ENCODE measurements at places on chromosomes 16 and 17.

- DNase-seq = no peak
Measured at GRCh38 chr17:17757391-17757791, 76.1 kb downstream of the RAI1 start.

GRCh38 chr17:69045646-69046045, 15.1 kb downstream of the ABCA9 start:
- DNase-seq = no peak

- DNase-seq = peak; percentile 81
Measured at GRCh38 chr17:21457051-21458026, 81.2 kb downstream of the KCNJ12 start.

DNA sequence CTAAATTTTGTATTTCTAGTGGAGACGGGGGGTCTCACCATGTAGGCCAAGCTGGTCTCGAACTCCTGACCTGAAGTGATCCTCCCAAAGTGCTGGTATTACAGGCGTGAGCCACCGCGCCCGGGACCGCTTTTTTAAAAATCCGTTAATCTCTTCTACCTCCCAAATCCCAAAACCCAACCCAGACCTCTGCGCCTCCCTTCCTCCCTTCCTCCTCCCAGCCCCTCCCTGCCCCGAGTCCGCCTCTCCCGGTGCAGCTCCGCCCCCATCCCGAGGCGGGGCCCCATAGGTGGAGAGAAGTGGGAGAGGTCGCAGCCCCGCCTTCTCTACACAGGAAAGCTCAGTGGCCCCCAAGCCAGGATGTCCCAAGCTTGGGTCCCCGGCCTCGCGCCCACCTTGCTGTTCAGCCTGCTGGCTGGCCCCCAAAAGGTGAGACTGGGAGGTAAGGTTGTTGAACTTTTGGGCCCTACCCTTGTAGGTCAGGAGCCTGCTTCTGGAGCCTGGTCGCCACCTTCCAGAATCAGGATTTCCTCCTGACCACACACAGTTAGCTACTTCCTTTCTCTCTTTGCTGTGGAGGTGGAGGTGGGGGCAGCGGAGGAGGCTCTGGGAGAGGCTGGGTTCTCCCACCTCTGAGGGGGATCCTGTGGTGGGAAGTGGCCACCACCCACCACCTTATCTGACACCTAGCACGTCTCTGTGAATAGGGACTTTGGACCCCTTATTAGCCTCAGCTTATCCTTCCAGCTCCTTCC, at the start of gene TMEM92:
TSS of gene TMEM92 (plus strand) at position 325 of the 755 bp plus-strand sequence. CDS start at position 361, 36 bp downstream.
- peak; percentile 6 for DNase-seq

- DNase-seq = no peak
Measured at GRCh38 chr16:1181404-1182315, 28.8 kb downstream of the CACNA1H start.

- no peak for DNase-seq
Measured at GRCh38 chr17:38338053-38338452, 5.7 kb downstream of the GPR179 start.

All from GM12892 (cell line).